Activated CD4-positive, alpha-beta memory T cell treated with anti-CD3 and anti-CD28 coated beads for 36 hours (primary cell): ENCODE measurements at places on chromosomes 4 and X. TPM values are rescaled to one million over a fixed set of nuclear protein-coding genes. Genes with fewer than 3 reads are reported as not detected.

GRCh38 chr4:54218736-54219135 lies 10.4 kb upstream of the PDGFRA start:
- no peak for DNase-seq
- peaks cover 35% of the 10 kb centered on the region for H3K27me3 ChIP-seq
- H3K27ac ChIP-seq: no peak overlapping the region
- no peak overlapping the region for H3K4me3 ChIP-seq

DNA sequence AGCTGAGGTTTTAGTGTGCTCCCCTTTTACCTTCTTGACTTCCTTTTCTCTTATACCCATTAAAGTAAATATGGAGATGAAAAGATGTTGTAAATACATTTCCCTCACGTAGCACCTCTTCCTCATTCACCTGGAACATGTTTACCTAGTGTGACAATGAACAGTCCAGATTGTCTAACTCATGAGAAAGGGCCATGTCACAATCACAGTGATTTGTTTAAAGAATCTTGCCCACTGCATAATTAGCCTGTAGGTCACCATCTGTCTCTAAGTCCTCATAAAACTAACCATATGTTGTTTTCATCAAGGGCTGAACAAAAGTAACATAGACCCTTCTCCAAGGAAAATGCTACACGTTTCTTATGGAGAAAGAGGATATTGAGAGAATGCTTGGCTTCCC lies 85.7 kb downstream of the TSPAN5 start:
- peaks cover 38% of the 10 kb centered on the region for H3K4me1 ChIP-seq
- H3K36me3 ChIP-seq: peaks cover 7% of the 10 kb centered on the region
- H3K4me3 ChIP-seq: no peak overlapping the region
- H3K27ac ChIP-seq: no peak overlapping the region

- no peak overlapping the region for H3K27ac ChIP-seq
- no peaks in the 10 kb centered on the region for H3K36me3 ChIP-seq
- DNase-seq: no peak
- H3K4me3 ChIP-seq: no peak overlapping the region
- H3K4me1 ChIP-seq: no peaks in the 10 kb centered on the region
Measured at GRCh38 chrX:19086102-19086772, 36.0 kb downstream of the ADGRG2 start.

- no peak for DNase-seq
- no peak overlapping the region for H3K4me3 ChIP-seq
- H3K27me3 ChIP-seq: no peaks in the 10 kb centered on the region
Measured at GRCh38 chrX:39667191-39667590, 430.6 kb downstream of the BCOR start.

DNA sequence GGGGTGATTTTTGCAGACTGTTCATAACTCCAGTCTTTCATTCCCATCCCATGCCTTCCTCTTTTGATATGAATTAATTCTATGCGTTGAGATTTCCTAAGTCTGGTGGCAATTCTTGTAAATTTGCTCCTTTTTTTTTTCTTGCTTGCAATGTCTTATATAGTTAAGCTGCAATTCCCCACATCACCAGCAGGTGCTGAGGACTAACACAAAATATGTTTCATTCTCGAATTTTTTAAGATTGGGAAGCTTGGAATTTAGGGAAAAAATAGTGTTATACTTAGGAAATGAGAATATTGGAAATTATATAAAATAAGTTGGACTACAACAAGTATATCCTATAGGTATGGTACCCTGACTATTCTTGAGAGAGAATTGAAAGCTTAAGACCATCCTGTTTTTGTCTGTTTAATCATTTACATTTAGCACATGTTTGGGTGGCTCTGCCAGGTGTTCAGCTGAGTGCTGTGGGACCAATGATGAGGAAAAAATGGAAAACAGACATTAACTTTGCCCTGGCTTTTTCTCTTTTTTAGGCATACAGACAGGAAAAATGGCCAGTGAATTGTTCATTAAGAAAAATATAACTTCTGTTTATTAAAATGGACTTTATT lies 30.2 kb downstream of the AFF2 start:
- no peak for DNase-seq
- no peaks in the 10 kb centered on the region for H3K36me3 ChIP-seq
- no peaks in the 10 kb centered on the region for H3K27me3 ChIP-seq
- H3K4me1 ChIP-seq: no peaks in the 10 kb centered on the region

GRCh38 chrX:134753718-134754008 lies 95.4 kb upstream of the PLAC1 start:
- H3K27me3 ChIP-seq: peaks cover 3% of the 10 kb centered on the region
- no peaks in the 10 kb centered on the region for H3K4me1 ChIP-seq
- no peak for DNase-seq
- H3K4me3 ChIP-seq: no peak overlapping the region
- no peaks in the 10 kb centered on the region for H3K36me3 ChIP-seq

DNA sequence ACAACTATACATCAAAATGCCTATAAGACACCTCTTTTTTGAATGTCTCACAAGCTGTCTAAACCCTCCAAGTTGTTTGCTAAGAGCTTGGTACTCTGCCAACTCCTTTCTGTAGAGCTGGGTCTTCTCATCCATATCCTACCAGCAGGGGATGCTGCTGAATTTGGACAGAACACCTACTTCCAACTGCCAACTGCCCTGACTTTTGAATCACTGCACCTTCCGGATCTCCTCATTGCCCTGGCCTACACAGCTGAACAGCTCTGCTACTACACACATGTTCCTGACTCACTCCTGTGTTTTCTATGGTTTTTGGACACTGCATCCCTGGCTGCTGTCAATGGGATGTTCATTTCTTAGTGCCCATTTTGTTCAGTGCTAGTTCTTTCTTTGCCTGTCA lies 18.7 kb downstream of the FAM184B start:
- H3K36me3 ChIP-seq: no peaks in the 10 kb centered on the region
- H3K27me3 ChIP-seq: peaks cover 3% of the 10 kb centered on the region
- no peak overlapping the region for H3K27ac ChIP-seq
- no peak overlapping the region for H3K4me3 ChIP-seq
- no peak for DNase-seq

GRPR gene
- total RNA-seq: not detected

ODAPH gene
- total RNA-seq: not detected

UGT2A1 gene
- not detected for total RNA-seq
